Nephron progenitor cell (in vitro differentiated cells): ENCODE measurements at places on chromosomes 13 and 19.

- no peak overlapping the region for H3K4me3 ChIP-seq
- DNase-seq = peak; percentile 69
- H3K4me1 ChIP-seq = peaks cover 18% of the 10 kb centered on the region
- H3K27ac ChIP-seq = no peak overlapping the region
These were observed 185.4 kb downstream of the KDM4B start for GRCh38 chr19:5154129-5154798.

DNA sequence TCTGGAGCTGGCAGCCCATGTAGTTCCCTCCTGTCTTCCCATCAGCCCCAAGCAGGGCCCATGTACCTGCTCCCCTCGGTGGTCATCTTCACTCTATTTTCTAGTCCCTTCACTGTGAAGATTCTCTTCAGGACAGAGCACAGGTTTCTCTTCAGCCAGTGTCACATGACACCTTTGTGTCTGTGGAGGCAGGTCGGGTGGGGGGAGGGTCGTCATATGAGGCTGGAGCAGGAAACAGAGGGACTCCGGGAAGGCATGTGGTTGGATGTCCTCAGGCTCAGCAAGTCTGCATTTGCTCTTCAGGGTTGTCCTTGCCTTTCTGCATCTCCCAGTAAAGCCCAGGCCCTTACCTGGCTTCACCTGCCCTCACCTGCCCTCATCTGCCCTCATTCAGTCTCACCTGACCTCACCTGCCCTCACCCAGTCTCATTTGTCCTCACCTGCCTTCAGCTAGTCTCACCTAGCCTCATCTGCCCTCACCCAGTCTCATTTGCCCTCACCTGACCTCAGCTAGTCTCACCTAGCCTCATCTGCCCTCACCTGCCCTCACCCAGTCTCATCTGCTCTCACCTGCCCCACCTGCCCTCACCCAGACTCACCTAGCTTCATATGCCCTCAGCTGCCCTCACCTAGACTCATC, 120.3 kb downstream of the ZDHHC20 start:
- peak overlapping the region; percentile 37 for H3K27ac ChIP-seq
- peaks cover 27% of the 10 kb centered on the region for H3K27me3 ChIP-seq
- H3K36me3 ChIP-seq = no peaks in the 10 kb centered on the region
- H3K4me1 ChIP-seq = peaks cover 22% of the 10 kb centered on the region
- no peak for DNase-seq

DNA sequence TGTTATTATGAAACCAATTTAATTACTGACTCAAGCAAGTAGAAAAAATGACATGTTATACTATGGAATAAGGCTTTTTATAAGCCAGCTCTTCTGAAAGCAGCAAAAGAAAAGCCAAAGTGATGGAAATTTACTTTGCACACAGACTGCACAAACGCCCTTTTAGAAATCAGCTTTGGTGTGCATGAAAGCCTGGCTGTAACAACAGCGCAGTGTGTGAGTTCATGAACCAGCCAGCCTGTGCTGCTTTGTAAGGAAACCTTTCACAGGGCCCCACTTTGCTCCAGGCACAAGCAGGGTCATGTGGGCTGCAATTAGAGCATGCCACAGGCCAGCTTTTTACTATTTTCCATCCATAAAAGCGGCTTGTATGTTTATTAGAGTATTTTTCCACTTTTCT, 13.6 kb upstream of the IFT88 start:
- DNase-seq = no peak
- H3K27me3 ChIP-seq = peaks cover 5% of the 10 kb centered on the region
- H3K4me1 ChIP-seq = peaks cover 21% of the 10 kb centered on the region
- H3K27ac ChIP-seq = peak overlapping the region; percentile 82

GRCh38 chr19:17001603-17002183, 24.9 kb downstream of the CPAMD8 start:
- H3K36me3 ChIP-seq = peaks cover 53% of the 10 kb centered on the region
- peaks cover 3% of the 10 kb centered on the region for H3K27me3 ChIP-seq
- peaks cover 5% of the 10 kb centered on the region for H3K4me1 ChIP-seq
- DNase-seq = no peak
- no peak overlapping the region for H3K4me3 ChIP-seq
- peak overlapping the region; percentile 60 for H3K27ac ChIP-seq

DNA sequence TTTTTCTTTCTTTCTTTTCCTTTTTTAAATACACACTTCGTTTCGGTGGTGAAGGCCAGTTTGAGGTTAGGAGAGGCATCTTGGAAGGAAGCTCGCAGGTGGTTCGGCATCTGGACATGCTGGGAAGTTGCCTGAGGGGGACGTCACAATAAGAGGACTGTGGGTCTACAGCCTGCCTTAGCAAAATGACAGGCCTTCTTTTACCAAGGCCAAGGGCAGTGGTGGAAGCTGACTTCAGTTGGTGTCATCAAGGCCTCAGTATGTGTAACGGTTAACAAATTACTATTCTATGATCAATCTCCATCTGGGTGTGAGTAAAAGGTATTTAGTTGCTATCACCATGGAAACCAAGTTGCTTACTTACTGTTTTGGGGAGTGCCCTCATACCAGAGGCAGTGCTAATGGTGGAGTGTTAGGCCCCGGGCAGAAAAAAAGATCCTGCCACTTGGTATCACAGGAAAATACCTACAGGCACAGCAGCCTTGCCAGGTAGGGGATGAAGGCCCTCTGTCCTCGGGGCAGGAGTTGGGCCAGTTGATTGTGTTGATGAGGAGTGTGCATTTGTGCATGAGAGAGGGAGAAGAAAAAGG, 10.3 kb downstream of the ACTN4 start:
- H3K4me3 ChIP-seq = peak overlapping the region; percentile 55
- no peak for DNase-seq
- H3K27me3 ChIP-seq = no peaks in the 10 kb centered on the region
- H3K27ac ChIP-seq = peak overlapping the region; percentile 99
